ENCODE measurements at places on chromosomes 7 and 10.

GRCh38 chr7:140680886-140681285 is 8.1 kb downstream of the ADCK2 start:
- DNase-seq: no peak

DNA sequence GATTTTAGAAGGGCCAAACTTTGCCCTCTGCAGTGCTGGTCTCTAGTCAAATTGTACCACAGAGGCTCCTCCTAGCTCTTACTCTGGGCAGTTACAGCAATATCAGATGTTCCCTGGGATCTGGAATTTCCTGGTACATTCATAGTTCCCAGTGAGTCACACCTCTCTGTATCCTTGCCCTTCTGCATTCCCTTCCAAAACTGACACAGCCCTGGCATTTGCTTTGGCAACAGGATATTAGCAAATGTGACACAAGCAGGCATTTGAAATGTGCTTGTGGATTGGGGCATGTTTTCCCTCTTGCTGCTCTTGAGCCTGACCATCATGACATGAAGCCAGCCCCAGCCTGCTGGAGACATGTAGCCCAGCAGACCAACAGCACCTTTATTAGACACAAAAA is 284.7 kb upstream of the AKR1E2 start:
- DNase-seq: no peak

DNA sequence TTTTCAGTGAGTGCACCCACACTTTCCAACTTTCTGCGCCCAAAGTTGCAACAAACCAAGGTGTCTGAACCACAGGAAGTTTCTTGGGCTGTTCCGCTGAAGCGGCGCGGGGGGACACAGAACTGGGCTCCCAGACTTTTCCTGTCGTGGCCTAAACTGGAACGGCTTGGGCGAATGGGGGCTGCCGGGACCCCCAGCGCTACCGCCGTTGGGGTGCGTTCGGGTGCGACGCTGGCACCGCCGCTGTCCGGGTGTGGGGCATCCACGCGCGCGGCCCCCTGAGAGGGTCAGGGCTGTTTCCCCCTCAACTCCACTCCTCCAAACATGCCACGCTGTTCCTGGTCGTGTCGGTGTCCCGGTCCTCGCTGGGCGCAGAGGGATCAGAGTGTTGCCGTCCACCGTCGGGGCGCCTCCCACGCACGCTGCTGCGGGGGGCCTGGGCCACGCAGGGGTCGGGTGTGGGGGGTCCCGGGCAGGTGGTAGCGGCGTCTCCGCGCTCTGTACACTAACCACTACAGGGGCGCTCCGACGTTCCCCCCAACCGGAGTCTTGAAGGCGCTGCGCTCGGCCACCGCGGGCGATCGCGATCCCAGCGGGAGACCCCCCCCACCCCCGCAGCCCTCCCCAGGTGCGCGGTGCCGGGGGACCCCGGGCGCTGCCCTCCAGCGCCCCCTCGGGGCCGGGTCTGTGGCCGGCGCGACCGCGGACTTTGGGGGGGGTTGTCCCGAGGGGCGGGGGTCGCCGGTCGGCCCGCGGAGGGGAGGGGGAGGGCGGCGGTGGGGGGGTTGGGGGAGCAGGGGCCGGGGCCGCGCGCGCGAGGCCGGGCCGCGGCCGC is 2.2 kb upstream of the CUX1 start:
- peak; percentile 21 for DNase-seq

- no peak for DNase-seq
These were observed 53.0 kb downstream of the SMURF1 start for GRCh38 chr7:99090771-99091542.

DNA sequence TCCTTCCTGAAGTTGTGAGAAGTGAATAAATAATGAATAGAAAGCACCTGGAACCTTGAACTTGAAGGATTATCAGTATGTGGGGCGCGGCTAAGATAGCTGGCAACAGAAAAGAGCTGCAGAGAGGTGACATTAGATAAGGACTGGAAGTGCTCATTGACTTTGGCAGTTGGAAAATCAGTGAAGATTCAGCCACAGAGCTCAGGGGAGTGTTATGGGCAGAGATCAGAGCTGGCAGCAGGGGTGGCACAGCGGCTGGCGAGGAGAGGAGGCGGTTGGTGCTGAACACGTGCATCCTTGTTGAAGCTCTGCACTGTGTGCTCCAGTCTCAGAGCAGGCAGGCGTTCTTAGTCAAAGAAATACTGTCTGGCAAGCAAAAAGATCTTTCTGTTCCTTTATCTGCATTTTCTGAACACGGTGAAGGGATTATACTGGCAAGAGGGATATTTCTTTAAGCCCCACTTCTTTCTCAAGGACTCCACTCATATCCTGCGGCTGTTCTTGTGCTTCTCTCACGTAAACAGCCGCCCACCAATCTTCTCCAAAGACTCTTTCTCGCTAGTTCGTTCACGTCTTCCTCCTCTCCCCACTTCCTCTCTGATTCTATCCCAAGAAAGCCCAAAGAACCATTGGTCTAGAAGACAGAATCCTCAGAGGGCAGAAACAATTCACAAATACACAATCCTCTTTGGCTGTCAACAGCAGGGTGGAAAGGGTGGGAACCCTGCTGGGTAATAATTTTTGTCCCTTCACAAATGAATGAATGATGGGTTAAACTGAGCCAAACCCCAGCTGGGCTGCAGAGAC is 38.6 kb upstream of the ADD3 start:
- DNase-seq: no peak

GRCh38 chr10:86599729-86600128 is 54.6 kb upstream of the OPN4 start:
- no peak for DNase-seq

DNA sequence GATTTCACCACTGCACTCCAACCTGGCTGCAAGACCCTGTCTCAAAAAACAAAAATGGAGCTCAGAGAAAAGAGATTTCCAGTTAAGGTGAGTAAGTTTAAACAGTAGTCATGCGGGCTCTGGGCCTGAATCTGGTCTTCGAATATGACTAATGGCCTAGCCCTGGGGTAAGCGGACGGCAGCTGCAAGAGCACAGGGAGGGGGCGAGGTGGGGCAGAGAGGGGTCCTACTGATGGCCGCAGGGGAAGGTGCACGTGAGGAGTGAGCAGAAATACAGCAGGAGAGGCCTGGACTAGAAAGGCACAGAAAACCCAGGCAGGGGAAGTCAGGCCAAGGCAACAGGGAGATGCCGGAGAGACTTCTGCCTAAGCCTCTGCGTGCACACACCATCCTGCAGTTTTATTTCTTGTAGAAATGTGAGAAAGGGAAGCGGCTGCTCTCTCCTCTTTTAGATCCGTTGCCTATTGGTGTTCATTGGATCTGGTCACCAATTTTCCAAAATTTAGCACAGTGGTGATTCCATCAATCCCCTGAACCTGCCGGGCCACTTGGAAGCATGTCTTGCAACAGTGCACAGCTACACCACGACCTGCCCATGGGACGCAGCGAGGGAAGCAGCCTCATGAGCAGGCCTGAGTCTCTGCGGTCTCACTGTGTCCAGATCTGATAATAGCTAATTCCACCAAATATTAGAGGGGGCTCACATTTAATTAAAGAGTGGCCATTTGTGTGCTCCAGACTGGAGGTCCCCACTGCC is 139.0 kb downstream of the PAXIP1 start:
- no peak for DNase-seq

DNA sequence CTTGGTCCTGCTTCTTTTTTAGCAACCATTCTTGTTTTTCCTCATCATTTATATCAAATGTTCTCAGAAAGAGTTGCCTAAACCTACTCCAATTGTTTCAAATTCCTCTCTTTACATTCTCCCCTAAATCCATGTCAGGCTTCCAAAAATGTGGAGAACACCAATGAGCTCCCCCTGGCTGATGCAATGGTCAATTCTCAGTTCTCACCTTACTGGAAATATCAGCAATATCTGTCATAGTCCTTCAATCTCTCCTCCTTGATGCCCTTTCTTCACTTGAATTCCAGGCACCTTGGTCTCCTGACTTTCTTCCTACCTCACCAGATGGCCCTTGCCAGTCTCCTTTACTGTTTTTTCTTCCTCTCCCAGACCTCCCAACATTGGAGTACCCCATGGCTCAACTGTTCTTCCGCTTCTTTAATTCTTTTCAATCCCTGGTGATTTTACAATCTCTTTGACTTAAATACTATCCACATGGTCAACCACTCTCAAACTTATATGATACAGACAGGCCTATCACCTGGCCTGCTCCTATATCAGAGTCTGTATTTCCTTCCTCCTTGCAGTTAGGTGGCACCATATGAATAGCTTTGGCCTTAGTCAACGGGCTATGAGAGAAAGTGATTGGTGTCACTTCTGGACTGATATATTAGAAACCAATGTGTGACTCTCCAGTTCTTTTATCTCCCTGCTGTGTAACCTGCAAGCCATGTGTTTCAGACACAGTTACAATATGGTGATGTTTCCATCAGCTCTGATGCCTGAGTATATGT is 47.4 kb upstream of the CAV2 start:
- no peak for DNase-seq

DNA sequence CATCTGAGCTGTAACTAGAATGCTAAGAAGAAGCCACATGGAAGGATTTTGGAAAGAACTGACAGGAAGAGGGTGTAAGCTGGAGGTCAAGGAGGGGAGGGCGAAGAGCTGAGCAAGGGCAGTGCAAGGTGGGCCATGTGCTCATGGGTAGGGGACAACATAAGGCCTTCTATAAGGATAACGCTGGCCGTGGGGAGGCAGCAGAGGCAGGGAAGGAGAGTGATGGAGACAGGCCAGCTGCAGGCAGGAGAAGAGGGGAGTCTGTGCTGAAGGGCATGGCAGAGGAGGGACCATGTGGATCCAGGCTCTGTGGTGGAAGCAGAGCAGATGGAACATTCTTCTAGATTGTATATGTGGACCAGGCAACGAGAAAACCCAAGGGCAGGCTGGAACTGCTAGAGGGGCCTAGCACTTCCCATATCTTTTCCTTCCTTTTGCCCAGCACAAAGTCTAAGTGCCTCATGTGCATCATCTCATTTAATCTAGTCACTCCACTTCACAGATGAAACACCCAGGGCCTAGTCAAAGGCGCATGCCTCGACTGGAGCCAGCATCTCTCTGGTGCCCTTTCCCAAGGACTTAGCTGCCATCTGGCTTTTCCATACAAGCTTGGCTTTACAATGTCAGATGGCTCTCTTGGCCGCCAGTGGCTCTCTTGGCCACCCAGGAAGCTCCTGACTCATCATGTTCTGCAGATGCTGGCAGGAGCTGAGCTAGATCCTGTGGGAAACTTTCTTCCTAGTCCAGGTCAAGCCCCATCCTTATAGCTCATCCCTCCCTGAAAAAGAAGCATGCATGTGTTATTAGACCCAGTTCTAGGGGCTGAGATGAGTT is 6.6 kb downstream of the LRRC18 start:
- DNase-seq: no peak

DNA sequence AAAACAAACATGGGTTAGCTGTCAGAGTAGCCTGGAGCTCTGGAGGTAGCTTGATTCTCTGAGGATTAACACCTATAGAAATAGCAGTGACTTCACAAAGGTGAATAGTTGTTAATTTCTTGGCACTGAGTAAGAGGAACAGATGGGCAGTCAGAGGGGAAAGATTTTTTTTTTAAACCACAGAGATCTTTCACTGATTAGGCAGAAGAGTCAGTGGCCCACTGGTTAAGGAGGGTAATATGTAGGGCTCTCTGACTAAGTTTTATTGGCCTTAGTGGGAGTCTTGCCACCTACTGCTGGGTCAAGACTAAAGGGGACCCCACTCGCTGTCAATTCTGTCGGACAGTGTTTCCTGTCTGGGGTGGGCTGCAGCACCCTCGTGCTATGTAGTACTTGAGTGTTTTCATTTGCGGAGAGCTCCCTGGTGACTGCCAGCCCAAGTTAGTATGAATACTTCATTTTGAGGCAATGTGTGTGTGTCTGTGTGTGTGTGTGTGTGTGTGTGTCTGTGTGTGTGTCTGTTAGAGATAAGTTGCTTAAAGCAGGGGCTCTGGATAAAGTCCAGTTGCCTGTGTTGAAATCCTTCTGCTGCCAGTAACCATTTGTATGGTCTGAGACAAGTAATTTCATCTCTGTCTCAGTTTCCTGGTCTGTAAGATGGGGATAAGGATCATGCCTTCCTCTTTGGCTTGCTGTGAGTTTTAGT is 145.2 kb downstream of the ARID5B start:
- peak; percentile 54 for DNase-seq

DNA sequence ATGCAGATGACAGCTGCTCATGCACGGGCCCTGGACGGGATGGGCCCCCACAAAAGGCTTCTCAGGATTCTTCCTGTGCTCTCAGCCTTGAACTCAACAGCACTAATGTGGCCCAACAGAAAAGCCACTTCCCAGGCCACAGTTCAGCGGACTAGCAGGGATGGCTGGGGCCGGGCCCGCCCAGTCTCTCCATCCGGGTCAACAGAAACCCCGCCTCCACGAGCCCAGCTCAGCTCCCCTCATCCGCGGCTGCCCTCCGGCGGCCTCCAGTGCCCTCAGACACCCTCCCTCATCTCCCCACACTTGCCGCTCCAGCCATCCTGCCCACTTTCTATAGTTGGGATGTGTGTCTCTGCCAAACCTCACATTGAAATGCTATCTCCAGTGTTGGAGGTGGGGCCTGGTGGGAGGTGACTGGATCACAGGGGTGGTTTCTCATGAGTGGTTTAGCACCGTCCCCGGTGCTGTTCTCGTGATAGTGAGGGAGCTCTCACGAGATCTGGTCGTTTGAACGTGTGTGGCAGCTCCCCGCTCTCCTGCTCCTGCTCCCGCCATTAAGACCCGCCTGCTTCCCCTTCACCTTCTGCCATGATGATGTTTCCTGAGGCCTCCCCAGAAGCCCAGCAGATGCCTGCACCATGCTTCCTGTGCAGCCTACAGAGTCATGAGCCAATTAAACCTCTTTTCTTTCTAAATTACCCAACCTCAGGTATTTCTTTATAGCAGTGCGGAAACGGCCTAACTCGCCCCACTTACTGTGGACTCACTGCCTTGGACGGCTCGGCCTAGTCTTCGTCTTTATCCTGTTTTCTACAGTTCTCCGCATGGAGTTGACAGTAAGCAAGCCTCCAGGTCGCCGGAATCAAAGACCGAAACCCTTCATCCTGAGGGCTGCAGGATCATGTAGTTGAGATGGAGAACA is 169.9 kb upstream of the RNF32 start:
- no peak for DNase-seq

DNA sequence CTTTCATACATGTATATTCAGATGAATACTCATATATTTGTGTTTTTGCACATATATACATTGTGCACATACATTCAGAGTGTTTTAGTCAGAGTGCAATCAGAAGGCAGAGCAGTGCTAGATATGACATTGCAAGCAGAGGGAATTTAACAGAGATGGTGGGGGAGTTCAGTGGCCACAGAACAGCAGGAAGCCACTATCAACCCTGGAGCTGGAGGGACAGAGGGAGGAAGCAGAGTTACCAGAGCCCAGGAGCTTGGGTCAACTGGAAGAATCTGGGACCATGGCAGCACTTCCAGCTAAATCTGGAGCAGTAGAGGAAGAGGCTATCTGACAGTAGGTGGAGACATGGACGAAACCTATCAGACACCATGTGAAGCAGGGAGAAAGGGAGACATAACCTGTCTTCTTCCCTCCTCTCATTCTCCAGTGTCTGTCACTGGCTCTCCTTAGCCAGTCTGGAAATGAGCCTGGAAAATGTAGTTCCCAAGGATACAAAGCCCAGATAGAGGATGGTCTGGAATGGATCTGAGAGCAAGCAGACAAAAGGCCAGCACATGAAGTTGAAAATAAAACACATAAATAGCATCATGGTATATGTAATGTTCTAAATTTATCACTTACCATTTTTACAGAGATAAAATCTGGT is 33.6 kb upstream of the HERPUD2 start:
- no peak for DNase-seq

- no peak for DNase-seq
These were observed 35.2 kb downstream of the BMPER start for GRCh38 chr7:33940503-33940902.

Measured in KG1 (cell line).